ENCODE measurements at places on chromosomes 3 and 15.

- no peak for DNase-seq
Measured at GRCh38 chr15:52140646-52141045, 28.1 kb upstream of the BCL2L10 start.

- DNase-seq, result no peak
Measured at GRCh38 chr3:142117056-142117851, 32.1 kb downstream of the TFDP2 start.

DNA sequence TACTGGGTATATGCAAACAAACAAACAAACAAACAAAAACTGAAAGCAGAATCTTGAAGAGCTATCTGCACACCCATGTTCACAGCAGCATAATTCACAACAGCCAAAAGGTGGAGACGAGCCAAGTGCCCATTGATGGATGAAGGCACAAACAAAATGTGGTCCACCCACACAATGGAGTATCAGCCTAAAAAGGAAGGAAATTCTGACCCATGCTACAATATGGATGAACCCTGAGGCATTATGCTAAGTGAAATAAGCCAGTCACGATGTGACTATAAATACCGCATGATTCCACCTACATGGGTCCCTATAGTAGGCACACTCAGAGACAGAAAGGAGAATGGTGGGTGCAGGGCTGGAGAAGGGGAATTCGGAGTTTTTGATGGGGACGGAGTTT, 24.1 kb downstream of the XPC start:
- no peak for DNase-seq

DNA sequence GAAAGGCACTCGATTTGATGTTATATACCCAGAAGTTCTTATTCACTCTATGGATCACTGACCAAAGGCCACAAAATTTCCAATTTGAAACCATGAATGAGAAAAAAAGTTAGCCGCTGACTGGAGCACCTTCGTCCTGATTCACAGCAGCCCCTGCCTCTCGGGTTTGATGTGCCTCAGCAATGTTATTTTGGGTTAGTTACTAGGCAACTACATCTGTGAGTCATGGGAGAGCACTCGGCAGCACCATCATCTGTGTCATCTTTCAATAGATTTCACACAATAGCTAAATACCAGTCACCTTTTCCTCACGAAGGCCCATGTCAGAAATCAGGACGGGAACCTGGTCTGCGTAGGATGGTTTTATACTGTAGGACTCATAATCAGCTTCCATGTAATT, 269.2 kb downstream of the ZBBX start:
- DNase-seq, result no peak

- no peak for DNase-seq
Measured at GRCh38 chr3:130979117-130979516, 47.5 kb downstream of the ASTE1 start.

DNA sequence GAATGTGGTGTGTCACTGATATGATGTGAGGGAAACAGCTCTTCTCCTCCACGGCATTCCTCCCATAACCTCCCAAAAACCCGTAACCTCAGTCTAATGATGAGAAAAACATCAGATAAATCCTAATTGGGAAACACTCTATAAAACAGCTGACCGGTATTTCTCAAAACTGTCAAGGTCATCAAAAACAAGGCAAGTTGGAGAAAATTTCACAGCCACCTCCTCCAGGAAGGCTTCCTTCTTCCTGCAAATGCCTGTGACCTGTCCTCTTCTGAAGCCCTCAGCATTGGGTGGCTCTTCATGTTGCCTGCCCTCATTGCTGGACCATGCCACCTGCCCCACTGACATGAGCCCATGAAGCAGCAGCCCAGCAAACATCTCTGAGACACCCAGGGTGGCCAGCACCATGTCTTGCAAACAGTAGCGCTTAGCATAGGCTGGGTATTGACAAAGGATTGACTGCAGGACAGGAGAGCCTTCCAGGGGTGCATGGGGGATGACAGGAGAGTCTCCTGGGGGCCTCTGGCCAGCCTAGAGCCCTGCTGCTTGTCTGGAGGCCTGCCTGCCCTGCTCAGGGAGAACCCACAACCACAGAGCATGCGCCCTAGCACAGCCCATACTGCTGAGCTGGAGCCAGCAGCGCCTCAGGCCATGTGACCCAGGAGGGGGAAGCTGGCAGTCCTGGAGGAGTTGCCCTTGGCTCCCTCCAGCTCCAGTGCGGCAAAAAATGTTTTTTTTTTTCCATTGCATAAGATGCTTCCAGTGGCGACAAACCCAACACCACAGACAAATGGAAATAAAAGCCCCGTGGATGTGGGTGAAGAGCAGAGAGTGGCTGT, 49.7 kb downstream of the XXYLT1 start:
- peak; percentile 51 for DNase-seq

- DNase-seq, result no peak
Measured at GRCh38 chr3:11651900-11652299, 8.2 kb upstream of the VGLL4 start.

DNA sequence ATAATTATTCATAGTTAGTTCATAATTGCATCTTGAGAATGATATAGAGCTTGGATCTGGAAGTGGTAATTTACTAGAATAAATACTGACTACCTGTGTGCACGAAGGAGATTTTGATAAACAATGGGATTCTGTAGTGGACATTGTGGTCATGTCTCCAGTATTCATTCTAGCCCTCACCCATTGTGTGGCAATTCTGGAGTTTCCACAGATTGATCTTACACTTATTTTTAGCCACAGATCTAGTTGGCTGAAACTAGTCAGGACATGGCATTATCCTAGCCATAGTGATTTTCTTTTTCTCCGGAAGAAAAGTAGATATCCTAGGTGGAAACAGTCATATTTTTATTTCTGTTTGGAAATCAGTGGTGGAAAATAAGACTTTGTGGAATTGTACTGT, 833.1 kb downstream of the NAALADL2 start:
- no peak for DNase-seq

DNA sequence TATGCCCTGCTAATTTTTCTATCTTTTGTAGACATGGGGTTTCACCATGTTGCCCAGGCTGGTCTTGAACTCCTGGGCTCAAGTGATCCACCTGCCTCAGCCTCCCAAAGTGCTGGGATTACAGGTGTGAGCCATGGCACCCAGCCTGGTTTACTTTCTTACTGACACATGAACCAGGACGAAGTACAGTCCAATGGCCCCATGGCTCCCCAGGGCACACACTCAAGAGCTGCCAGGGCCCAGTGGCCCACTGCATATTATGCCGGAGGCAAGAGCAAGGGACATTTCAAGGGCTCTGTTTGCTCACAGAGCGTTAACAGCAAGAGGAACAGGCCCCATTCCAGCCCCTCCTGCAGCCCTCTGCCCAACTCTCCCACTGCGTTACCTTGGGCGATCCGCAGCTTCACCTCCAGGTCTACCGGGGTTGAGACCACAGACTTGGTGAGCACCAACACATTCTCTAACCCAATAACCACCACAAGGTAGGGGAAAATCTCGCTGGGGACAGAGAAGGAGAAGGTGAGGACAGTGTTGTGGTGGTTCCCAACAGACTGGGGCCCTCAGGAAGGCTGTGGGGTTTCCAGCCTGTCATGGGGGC, 42.8 kb downstream of the PTPN23 start:
- no peak for DNase-seq

GRCh38 chr3:108093616-108094015, 2.8 kb upstream of the CD47 start:
- no peak for DNase-seq

DNA sequence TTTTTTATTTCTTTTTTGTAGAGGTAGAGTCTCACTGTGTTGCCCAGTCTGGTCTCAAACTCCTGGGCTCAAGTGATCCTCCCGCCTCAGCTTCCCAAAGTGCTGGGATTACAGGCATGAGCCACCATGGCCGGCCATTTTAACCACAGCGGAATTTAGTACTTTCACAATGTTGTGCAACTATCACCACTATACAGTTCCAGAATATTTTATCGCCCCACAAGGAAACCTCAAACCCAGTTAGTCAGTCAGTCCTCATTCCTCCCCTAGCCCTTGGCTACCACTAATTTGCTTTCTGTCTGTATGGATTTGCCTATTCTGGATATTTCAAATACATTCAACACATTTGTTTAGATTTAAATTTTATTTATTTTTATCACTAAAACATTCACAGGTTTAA, 15.5 kb upstream of the HOMER2 start:
- DNase-seq, result no peak

DNA sequence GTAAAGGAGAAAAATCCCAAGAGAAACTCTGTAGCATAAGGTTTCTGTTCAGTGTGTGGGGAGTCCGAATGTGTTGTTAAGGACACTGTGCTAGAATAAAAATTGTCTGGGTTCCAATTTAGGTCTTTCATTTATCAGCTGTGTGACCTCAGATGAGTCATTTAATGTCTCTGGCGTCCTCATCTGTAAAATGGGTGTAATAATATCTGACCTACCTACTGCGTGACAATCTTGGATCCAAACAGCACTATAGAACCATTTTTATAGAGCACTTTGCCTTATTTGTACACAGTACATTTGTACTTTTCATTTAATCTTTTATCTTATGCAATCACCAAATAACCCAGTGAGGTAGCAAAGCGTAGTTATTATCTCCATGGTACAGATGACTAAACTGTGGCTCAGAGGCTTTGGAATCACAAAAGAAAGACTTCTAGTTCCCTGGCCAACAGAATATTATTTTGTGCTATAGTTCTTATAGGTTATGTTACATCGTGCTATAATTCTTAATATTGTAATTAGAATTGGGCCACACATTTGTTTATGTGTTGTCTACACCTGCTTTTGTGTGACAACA, 46.6 kb upstream of the TNIK start:
- no peak for DNase-seq

DNA sequence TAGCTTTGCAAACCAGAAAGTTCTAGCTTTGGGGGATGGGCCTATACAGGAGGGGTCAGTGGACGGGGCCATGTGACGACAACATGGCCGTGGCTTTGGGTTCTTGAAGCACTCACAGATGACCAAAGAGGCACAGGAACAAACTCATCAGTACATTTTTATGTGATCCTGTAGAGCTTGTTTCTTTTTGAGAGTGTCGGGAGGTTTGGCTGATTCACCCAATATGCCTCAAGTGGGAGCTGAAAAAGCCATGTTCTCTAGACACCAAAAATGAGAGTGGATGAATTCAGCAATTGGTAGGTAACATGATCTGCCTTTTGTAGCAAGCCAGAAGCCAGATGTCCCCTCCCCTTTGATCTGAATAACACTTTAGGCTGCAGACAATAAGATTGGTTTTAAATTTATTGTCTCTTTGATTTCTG, 30.1 kb downstream of the GREM1 start:
- no peak for DNase-seq

DNA sequence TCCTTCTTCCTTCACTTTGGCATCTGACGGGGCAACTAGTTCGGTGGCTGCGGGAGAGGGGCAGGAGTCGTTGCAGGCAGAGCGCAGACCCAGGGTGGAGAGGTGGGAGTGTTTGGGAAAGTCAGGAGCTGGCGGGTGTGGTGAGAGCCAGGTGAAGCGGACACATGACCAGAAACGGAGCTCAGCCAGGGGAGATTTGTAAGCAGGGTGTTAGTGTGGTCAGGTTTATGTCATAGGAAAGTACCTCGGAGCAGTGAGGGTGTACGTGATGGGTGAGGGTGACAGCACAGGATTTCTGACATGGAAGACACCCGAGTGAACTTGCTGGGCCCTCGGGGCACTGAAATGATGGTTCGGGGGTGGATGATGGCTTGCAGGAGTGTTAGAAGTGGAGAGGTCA, 247.4 kb upstream of the TPM1 start:
- DNase-seq, result no peak

GRCh38 chr3:135218304-135218703, 423.2 kb downstream of the EPHB1 start:
- DNase-seq, result no peak

DNA sequence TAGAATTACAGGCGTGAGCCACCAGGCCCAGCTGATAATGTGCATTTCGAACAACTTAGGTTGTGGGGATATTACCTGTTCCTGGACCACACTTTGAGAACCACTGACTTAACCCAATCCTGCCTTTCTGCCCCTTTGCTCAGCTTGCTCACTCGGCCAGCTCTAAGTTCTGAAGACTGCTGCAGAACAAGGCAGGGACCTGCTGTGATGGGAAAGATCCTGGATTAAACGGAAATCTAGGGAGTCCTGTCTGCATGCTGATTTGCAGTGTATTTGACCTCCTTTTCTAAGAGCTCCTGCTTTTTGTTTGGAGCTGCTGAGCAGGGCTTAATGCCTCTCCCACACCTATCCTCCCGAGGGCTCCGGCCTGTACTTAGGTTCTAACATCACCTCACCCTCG, 2.9 kb downstream of the LTK start:
- DNase-seq, result no peak
